Spleen (tissue), 13 donors: ENCODE measurements at places on chromosomes 3 and 15.

- H3K4me3 ChIP-seq: no peak overlapping the region
- no peaks in the 10 kb centered on the region for H3K27me3 ChIP-seq
- no peak for DNase-seq
- no peaks in the 10 kb centered on the region for H3K36me3 ChIP-seq
Observed at GRCh38 chr15:89946681-89947299, 34.0 kb upstream of the ARPIN start.

DNA sequence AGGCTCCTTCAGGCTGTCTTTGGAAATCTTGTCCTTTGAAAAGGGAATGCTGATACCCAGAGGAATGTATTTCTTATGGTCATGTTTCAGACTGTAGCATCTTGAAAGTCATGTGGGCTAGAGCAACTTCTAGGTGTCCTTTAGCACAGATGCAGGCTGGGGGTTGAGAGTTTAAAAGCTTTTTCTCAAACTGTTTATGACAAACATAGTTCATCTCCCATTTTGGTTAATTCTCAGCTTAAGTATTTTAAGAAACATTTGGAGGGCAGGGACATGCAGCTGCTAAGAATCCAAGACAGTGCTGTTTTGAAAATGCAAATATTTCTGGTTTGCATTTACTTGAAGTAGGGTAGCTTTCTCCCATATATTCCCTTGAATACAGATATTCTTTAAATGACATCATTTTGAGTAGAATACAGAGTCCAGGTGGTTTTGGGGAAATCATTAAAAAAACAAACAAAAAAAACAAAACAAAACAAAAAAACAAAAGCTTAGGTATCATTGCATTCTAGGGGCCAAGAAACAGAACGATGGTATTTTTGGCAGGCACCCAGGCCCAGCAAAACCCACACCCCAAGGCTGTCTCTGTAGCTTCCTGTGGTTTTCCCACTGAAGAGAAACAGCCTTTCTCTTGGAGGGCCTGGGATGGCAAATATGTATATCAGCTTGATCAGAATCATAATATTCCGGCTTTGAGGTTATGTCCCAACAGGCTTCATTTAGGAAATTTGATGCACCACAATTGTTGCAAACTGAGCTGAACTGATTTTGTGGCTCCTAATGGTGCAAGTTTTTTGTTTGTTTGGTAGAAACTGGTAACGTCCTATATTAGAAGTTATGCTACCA lies 120.0 kb downstream of the ATG7 start:
- no peak overlapping the region for H3K4me3 ChIP-seq
- no peaks in the 10 kb centered on the region for H3K27me3 ChIP-seq
- no peak for DNase-seq
- H3K27ac ChIP-seq: no peak overlapping the region

DNA sequence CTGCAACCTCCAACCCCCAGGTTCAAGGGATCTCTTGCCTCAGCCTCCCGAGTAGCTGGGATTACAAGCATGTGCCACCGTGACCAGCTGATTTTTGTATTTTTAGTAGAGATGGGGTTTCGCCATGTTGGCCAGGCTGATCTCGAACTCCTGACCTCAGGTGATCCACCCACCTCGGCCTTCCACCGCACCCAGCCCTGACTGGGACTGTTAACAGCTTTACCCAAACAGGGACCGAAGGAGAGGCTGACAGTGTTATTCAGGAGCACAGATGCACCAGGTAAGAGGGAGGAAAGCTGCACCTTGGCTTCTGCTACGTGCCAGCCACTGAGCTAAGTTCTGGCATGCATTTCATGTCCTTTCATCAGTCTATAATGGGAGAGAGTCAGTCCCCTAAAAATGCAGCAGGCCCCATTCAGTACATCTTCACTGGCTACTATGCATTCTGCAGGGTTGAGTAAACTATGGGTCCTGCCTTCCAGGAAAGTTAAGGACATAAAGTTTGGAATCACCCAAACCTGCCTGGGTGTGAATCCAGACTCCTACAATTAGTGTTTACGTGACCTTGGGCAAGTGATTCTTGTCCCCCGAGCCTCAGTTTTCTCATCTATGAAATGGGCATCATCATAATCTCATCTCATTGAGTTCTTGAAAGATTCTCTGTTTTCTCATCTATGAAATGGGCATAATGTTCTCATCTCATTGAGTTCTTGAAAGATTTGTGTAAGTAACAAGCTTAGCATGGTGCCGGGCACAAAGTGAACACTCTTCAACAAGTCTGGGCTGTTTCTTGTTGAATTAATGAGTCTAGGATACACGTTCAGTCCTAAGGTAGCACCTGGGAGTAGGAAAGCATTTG lies 82.2 kb downstream of the CPN2 start:
- peaks cover 10% of the 10 kb centered on the region for H3K4me1 ChIP-seq
- no peaks in the 10 kb centered on the region for H3K27me3 ChIP-seq
- peak overlapping the region; percentile 82 for H3K27ac ChIP-seq
- no peak for DNase-seq
- H3K4me3 ChIP-seq: no peak overlapping the region
- H3K36me3 ChIP-seq: no peaks in the 10 kb centered on the region

DNA sequence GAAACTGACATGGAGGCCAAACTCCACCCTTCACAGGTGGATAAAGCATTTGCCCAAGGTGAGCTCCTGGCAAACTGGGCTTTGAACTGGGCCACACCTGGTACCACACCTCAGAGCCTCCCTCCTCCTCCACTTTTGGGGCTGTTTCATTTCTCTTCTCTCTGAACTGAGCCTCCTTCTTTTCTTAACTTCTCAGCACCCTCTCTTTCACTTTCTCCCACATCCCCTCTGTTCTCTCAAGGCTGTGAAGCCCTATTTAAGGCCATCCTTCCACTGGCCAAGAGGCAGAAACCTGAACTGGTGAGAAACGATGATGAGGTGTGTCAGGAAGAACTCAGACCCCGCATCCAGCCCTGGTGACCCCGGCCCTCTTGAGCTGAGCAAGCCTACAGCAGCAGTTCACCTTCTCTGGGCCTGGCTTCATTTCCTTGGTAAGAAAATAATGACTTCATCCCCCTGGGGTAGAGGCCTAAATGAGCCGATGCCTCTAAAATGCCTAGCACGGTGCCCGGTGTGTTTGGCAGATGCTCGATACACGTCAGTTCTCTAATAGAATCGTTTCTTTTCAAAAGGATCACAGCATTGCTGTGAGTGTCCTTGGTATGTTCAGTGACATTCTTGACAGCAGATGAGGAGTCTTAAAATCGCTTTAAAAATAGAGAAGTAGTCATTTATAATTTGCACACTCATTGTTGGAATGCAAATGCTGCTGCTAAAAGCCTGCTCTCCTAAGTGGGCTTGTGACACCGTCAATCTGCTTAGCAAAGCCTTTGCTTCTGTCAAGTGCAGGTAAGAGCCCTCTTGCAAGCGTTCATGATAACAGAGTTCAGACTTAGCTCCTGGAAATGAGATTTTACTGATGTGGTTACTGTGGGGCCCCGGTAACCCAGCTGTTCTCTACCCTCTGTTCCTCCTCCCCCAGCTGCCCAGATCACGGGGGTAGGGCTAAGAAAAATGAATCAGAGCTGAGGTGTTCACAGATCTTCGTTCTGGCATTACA lies 97.7 kb upstream of the ATP2B2 start:
- no peaks in the 10 kb centered on the region for H3K36me3 ChIP-seq
- DNase-seq: peak; percentile 59
- H3K27me3 ChIP-seq: no peaks in the 10 kb centered on the region
- H3K27ac ChIP-seq: no peak overlapping the region
- no peak overlapping the region for H3K4me3 ChIP-seq

DNA sequence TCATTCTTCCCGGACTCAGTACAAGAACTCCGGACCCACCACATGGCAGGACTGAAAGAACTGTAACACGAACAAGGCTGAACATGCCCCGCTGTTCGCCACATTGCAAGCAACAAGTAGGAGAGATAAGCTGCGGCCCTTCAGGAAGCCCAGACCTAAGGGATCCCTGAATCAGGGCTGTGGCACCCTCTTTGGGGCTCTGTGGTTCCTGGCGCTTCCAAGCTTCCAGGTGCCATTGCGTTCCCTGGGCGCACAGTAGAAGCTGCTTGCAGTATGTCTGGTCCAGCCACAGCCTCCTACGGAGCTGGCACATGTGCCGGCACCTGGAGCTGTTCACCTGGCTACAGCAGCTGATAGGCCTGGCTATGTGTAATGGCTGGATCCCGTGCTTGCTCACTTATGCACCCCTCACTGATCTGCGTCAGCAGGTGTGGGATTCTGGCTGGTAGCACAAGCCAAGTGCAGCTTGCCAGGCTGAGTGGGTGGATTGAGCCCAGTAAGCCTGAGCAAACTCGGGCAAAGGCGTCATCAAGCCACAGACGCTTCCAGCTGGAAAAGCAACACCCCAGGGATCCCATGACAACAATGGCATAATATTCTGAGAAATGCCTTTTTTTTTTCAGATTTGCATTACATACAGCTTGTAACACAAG lies 748.6 kb upstream of the GBE1 start:
- H3K4me1 ChIP-seq: no peaks in the 10 kb centered on the region
- no peaks in the 10 kb centered on the region for H3K27me3 ChIP-seq
- no peak overlapping the region for H3K27ac ChIP-seq
- DNase-seq: no peak
- H3K4me3 ChIP-seq: no peak overlapping the region
- H3K36me3 ChIP-seq: no peaks in the 10 kb centered on the region

GRCh38 chr15:81052046-81052445 lies 51.3 kb downstream of the TLNRD1 start:
- H3K27me3 ChIP-seq: no peaks in the 10 kb centered on the region
- H3K4me1 ChIP-seq: no peaks in the 10 kb centered on the region
- no peak overlapping the region for H3K4me3 ChIP-seq
- H3K36me3 ChIP-seq: no peaks in the 10 kb centered on the region
- no peak for DNase-seq
- H3K27ac ChIP-seq: no peak overlapping the region

DNA sequence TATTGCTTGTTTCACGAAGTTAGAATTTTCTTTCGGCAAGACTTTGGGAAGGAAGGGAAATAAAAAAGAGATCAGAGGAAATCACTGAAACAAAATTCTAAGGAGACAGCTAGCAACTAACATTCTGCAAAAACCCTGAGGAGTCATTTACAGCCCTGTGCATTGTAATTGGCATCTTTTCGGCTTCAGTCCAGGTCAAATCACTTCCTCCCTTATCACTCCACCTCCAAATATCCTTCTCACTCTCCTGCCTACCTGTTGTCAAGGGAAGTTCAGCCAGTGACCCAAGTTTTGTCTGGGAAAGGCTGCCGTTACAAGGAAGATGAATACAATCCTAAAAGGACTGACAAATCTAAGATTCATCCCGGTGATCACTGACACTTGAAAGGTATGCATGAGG lies 39.6 kb downstream of the MDFIC2 start:
- DNase-seq: no peak
- no peak overlapping the region for H3K27ac ChIP-seq
- H3K4me1 ChIP-seq: no peaks in the 10 kb centered on the region
- H3K27me3 ChIP-seq: no peaks in the 10 kb centered on the region

- no peak for DNase-seq
- peaks cover 54% of the 10 kb centered on the region for H3K27me3 ChIP-seq
- no peaks in the 10 kb centered on the region for H3K36me3 ChIP-seq
Observed at GRCh38 chr15:78621810-78622402, 1.1 kb upstream of the CHRNA3 start.

DNA sequence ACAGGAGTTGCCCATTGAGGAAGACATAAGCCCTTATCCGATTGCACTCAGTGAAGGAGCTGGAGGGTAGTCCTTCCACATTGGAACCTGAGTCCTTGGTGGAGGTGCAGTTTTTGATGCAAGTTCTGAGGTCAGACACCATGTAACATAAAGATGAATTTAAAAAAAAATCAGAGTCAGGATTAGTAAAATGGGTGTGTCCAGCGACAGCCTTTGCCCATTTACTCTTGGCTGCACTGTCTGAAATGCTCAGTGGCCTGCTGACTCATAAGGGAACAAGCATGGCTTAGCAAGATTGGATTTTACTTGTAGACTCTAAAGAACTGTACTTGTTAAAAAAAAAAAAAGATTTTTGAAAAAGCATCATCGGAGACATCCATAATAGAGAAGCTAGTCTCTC lies 241.1 kb upstream of the TOPAZ1 start:
- peaks cover 45% of the 10 kb centered on the region for H3K27me3 ChIP-seq
- H3K27ac ChIP-seq: no peak overlapping the region
- H3K4me1 ChIP-seq: peaks cover 40% of the 10 kb centered on the region
- no peak for DNase-seq
- no peaks in the 10 kb centered on the region for H3K36me3 ChIP-seq

DNA sequence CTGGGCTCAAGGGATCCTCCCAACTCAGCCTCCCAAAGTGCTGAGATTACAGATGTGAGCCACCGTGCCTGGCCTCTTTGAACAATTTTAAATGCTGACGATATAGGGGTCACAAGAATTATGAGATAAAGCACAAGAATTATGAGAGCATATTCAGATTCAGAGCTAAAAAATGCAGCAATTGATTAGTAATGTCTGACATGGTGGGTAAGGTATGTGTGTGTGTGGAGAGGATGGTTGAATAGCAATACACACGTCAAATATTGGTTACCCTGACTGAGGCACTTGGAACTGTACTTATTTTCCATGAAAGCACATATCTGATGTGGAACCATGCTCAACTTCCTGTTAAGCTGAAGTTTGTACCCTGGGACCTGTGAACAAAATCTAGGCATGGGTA lies 115.6 kb downstream of the EOMES start:
- DNase-seq: no peak
- no peak overlapping the region for H3K27ac ChIP-seq
- H3K27me3 ChIP-seq: no peaks in the 10 kb centered on the region
- no peak overlapping the region for H3K4me3 ChIP-seq
- peaks cover 12% of the 10 kb centered on the region for H3K4me1 ChIP-seq
- no peaks in the 10 kb centered on the region for H3K36me3 ChIP-seq
